ENCODE measurements at places on chromosomes 12 and 14. TPM values are rescaled to one million over a fixed set of nuclear protein-coding genes. Genes with fewer than 3 reads are reported as not detected.

Gene TPH2
- not detected for total RNA-seq

Gene KRT77
- not detected for total RNA-seq

Gene OLR1
- total RNA-seq, result not detected

Gene APOF
- not detected for total RNA-seq

Gene INSM2
- 0.38 TPM for total RNA-seq

Gene EIF2S3B
- total RNA-seq, result 13.7 TPM

- no peak for DNase-seq
- H3K4me1 ChIP-seq, result no peaks in the 10 kb centered on the region
- no peaks in the 10 kb centered on the region for H3K27me3 ChIP-seq
- H3K27ac ChIP-seq, result no peak overlapping the region
- H3K36me3 ChIP-seq, result peaks cover 3% of the 10 kb centered on the region
- no peak overlapping the region for H3K4me3 ChIP-seq
Measured at GRCh38 chr12:121287267-121287954, 9.1 kb downstream of the CAMKK2 start.

DNA sequence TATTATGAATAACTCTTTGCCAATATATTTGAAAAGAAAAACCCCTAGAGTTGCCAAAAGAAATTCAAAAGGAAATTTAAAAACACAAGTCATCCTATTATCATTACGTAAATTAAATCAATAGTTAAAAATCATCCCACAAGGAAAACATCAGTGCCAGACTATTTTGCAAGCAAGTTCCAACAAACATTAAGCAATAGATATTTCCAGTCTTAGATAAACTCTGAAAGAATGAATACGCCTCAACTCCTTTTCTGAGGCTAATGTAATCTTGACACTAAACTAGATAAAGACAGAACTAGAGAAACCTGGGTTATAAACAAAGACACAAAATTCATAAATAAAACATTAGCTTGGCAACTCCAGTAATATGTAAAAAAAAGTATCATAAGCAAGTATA lies 245.9 kb downstream of the FOXN3 start:
- no peaks in the 10 kb centered on the region for H3K27me3 ChIP-seq
- no peak for DNase-seq
- H3K27ac ChIP-seq, result no peak overlapping the region
- H3K4me1 ChIP-seq, result no peaks in the 10 kb centered on the region
- H3K4me3 ChIP-seq, result no peak overlapping the region

GRCh38 chr14:69559581-69560011 lies 15.1 kb downstream of the CCDC177 start:
- H3K27ac ChIP-seq, result no peak overlapping the region
- H3K4me1 ChIP-seq, result no peaks in the 10 kb centered on the region
- H3K27me3 ChIP-seq, result no peaks in the 10 kb centered on the region
- H3K36me3 ChIP-seq, result no peaks in the 10 kb centered on the region
- H3K4me3 ChIP-seq, result no peak overlapping the region

DNA sequence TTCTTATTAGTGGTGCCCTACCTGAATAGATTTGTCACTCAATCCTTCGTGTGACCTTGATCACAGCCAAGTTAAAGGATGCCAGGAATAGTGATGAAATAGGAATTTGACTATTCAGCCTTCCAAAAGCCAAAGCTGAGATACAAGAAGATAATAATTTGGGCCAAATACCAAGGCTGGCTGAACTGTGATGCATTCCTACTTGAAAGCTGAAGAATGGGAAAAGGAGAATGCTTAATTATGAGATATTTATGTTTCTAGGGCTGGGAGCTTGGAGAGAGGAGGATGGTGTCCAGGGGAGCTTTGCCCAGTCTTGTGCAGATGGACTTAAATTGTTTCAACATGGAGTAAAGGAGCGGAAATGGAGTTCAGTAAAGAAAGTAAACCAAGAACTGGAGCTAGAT lies 5.2 kb downstream of the RNASE7 start:
- no peak for DNase-seq
- no peaks in the 10 kb centered on the region for H3K36me3 ChIP-seq
- H3K27ac ChIP-seq, result no peak overlapping the region
- no peaks in the 10 kb centered on the region for H3K27me3 ChIP-seq

DNA sequence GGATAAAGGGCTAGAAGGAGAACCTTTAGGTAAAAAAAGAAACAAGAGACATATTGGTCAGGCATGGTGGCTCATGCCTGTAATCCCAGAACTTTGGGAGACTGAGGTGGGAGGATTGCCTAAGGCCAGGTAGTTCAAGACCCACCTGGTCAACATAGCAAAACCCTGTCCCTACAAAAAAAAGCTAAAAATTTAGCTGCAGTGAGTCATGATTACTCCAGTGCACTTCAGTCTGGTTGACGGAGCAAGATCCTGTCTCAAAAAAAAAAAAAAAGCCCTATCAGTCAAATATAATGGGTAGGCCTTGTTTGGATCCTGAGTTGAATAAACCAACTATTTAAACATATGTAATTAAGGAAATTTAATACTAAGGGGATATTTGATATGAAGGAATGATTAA lies 54.2 kb downstream of the PPP1R36 start:
- no peaks in the 10 kb centered on the region for H3K27me3 ChIP-seq
- H3K4me3 ChIP-seq, result no peak overlapping the region
- DNase-seq, result no peak
- no peaks in the 10 kb centered on the region for H3K36me3 ChIP-seq

DNA sequence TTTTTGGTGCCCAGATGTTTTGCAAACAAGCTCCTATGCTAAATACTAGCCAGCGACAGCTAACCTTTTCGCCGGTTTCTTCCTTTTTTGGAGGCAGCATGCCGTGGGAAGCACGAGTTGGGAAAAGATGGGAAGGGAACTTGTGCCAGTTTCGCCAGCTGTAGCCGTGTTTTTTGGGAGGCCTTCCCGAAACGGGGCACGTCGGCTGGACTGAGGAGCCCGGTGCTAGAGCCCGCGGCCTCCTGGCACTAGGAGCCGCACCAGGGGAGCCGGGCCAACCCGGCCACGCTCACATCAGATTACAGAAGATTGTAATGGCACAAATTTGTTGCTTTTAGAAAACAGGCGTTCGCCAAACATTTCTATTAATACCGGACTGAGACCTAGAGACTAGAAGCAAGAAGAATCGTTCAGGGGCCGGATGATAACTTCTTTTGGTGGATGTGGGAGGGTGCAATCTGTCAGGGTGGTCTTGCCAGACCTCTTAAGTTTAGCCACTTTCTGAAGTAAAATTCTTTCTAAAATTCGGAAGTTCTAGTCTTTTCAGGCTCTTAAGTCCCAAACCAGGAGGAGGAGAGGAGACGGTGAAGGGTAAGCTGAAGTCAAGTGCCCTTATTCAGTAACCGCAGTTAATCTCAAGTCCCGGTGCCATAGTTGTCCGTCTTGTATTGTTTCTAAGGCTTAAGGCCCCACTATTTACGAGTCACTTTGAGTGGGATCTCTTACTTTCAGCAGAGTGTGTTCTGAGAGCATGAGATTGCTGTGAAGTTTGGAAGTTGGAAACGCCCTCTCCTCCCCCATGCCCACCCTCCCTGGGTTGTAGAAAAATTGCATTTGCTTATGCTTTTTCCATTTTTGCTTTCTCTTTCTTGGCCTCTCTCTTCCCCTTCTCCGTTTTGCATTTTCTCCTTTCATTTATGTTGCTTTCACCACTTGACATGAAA lies 1.3 kb downstream of the RASSF3 start:
- peak; percentile 42 for DNase-seq
- peak overlapping the region; percentile 98 for H3K27ac ChIP-seq
- no peaks in the 10 kb centered on the region for H3K36me3 ChIP-seq
- H3K4me3 ChIP-seq, result peak overlapping the region; percentile 95

DNA sequence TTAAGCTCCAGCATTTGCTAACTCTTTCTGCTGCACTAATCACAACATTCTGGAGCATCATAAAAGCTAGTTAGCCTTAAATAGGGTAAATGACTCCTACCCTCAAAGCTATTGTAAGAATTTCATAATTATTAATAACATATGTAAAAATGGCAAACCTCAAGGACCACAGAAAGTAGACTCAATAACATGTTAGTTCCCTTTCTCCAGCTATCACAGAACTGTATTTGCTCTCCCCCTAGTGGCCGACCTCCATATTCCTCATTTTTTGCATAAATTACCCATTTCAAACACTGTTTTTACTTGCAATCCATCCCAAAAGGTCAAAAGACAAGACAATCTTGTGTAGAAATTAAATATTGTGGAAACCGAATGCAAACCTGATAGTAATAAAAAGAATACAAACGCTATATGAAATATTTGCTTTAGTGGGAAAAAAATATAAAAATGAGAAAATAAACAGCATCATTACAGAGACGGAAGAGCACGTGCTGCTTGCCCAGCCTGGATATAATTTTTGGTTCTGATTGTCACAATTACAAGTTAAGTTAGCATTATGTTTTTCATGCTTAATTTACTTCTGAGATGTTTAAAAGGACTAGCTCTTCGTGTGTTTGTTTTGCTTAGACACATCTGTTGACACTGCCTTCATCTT lies 97.9 kb downstream of the RERGL start:
- H3K27ac ChIP-seq, result no peak overlapping the region
- H3K36me3 ChIP-seq, result no peaks in the 10 kb centered on the region
- peak; percentile 70 for DNase-seq
- H3K4me1 ChIP-seq, result no peaks in the 10 kb centered on the region
- H3K27me3 ChIP-seq, result no peaks in the 10 kb centered on the region

DNA sequence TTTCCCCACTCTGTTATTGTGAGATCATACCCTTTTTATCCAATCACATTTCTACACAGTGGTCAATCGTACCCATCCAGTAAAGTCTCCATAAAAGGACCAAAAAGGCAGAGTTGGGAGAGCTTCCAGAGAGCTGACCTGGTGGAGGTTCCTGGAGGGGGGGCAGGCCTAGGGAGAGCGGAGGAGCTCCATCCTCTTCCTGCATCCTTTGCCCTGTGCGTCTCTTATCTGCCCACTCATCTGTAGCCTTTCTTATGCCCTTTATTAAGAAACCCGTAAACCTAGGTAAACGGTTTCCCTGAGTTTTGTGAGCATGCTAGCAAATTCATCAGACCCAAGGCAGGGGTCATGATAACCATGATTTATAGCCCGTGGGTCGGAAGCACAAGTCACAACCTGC lies 26.2 kb downstream of the EVL start:
- H3K27me3 ChIP-seq, result no peaks in the 10 kb centered on the region
- H3K4me1 ChIP-seq, result no peaks in the 10 kb centered on the region
- no peak overlapping the region for H3K27ac ChIP-seq
- no peak overlapping the region for H3K4me3 ChIP-seq
- H3K36me3 ChIP-seq, result peaks cover 29% of the 10 kb centered on the region

- DNase-seq, result no peak
- 0 out of 2 replicates have a peak, but pooled peaks cover 5% of the 10 kb centered on the region for H3K4me1 ChIP-seq
- no peaks in the 10 kb centered on the region for H3K27me3 ChIP-seq
- H3K4me3 ChIP-seq, result no peak overlapping the region
- H3K36me3 ChIP-seq, result peaks cover 66% of the 10 kb centered on the region
- H3K27ac ChIP-seq, result no peak overlapping the region
Measured at GRCh38 chr12:65867394-65867793, 43.1 kb downstream of the HMGA2 start.

- H3K4me3 ChIP-seq, result peak overlapping the region; percentile 44
- peak; percentile 91 for DNase-seq
- peaks cover 35% of the 10 kb centered on the region for H3K4me1 ChIP-seq
- H3K36me3 ChIP-seq, result no peaks in the 10 kb centered on the region
- peak overlapping the region; percentile 86 for H3K27ac ChIP-seq
- no peaks in the 10 kb centered on the region for H3K27me3 ChIP-seq
Measured at GRCh38 chr14:64763801-64764621, 59.8 kb downstream of the PLEKHG3 start.

- H3K27ac ChIP-seq, result no peak overlapping the region
- no peaks in the 10 kb centered on the region for H3K36me3 ChIP-seq
- H3K4me3 ChIP-seq, result no peak overlapping the region
- no peaks in the 10 kb centered on the region for H3K4me1 ChIP-seq
- DNase-seq, result no peak
Measured at GRCh38 chr12:111360325-111360930, 8.5 kb downstream of the PHETA1 start.

DNA sequence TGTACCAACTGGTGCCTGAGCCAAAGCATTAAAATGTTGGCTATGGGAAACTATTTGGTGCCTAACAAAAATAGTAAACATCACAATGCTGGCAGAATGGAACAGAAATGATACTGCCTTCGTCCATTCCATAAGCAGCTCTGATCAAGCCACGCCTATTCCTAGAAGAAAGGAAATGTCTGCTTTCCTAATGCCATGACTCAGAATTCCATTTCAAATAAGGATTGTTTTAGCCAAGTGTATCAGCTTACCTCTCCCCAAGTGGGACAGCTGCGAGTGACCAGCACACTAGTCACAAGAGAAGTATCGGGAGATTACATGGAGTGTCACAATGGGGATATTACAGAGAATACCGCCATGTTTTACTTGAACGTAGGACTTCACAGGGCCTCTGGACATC lies 38.7 kb downstream of the GLT8D2 start:
- peaks cover 39% of the 10 kb centered on the region for H3K4me1 ChIP-seq
- no peaks in the 10 kb centered on the region for H3K36me3 ChIP-seq

DNA sequence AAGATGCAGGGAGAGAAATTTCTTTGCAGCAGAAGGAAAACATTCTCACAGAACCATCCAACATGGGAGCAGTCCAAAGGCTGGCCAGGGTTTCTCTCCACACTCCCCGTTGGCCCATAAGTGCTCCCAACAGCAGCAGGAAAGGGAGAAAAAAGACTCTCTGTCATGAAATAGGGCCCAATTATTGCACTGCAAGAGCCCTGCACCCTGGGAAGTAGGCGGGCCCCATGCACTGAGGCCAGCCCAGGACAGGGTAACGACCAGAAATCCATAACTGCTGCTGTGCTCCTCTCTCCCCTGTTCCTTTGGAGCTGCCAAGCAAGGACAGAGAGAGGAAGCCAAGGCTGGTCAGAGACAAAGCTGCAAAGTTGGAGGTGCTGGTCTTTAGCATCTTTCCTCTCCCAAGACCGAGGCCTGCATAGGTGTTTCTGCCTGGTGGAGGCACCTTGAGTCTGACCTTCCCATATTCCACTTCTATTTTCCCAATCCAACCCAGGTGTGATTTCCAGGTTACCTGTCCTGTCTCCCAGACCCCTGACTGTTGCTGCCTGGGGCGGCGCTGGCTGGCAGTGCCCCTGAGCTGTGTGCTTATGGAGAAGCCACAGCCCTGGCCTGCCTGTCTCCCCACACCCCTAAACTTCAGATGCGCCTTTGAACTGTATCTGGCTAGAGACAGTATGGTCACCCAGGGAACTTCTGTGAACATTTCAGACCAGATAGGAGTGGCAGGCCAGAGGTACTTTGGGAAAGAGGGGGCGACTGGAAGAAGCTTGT lies 6.8 kb downstream of the GALNT16 start:
- no peak overlapping the region for H3K27ac ChIP-seq
- H3K4me1 ChIP-seq, result peaks cover 2% of the 10 kb centered on the region
- no peak overlapping the region for H3K4me3 ChIP-seq
- H3K27me3 ChIP-seq, result no peaks in the 10 kb centered on the region
- no peaks in the 10 kb centered on the region for H3K36me3 ChIP-seq

- no peaks in the 10 kb centered on the region for H3K36me3 ChIP-seq
- H3K27ac ChIP-seq, result no peak overlapping the region
- no peaks in the 10 kb centered on the region for H3K4me1 ChIP-seq
- H3K27me3 ChIP-seq, result no peaks in the 10 kb centered on the region
Measured at GRCh38 chr14:75861161-75861621, 120.6 kb downstream of the TGFB3 start.

- H3K4me3 ChIP-seq, result no peak overlapping the region
- no peak overlapping the region for H3K27ac ChIP-seq
- no peaks in the 10 kb centered on the region for H3K4me1 ChIP-seq
- no peak for DNase-seq
- no peaks in the 10 kb centered on the region for H3K27me3 ChIP-seq
Measured at GRCh38 chr14:91029456-91030217, 30.8 kb downstream of the RPS6KA5 start.
